ENCODE measurements at places on chromosomes 3 and 15.

GRCh38 chr15:44716983-44717602, 5.8 kb downstream of the B2M start:
- no peak for DNase-seq

DNA sequence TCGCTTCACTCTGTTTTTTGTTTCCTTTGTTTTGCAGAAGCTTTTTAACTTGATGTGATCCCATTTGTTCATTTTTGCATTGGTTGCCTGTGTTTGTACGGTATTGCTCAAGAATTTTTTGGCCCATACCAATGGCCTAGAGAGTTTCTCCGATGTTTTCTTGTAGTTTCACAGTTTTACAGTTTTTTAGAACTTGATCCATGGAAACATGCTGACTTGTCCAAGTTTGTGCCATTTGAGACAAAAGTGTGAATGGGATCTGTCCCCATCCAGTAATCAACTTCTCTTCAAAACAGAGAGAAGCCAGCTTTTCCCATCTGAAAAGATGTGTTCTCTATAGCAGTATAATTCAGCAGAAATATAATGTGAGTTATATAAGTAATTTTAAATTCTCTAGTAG, 266.5 kb upstream of the LRTM1 start:
- no peak for DNase-seq

DNA sequence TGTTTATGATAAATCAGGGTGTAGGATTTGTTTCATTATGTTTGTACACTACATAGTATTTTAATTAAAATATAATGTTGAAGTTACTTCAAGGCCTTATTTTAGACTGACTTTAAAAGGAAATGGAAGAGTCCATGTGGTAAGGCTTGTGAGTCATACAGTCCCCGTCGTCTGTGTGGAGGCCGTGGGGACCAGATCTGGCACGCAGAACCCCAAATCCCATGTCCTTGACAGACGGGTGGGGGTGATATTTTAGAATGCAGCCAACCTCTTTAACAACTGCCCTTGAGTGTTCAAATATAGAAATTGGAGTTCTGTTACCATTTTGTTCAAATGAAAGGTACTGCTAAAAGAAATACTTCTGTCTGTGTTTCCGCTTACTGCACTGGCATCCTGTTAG, 35.8 kb downstream of the ABHD17C start:
- no peak for DNase-seq

DNA sequence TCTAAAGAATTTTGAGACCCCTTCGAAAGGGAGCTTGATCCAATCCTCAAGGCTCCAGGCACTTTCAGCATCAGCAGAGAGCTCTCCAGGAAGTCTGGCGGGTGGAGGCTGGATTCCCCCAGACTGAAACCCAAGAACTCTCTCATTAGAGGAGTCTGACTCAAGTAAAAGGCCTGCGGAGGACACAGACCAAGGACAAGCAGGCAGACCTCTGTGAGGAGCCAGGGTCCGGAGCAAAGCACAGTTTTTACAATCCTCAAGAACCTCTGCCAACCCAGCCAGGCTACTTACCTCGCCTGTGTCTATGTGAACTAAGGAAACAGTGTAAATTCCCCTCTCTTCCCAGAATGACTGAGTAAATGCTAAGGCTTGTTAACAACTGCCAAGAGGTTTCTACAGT, 86.2 kb downstream of the FBN1 start:
- no peak for DNase-seq

DNA sequence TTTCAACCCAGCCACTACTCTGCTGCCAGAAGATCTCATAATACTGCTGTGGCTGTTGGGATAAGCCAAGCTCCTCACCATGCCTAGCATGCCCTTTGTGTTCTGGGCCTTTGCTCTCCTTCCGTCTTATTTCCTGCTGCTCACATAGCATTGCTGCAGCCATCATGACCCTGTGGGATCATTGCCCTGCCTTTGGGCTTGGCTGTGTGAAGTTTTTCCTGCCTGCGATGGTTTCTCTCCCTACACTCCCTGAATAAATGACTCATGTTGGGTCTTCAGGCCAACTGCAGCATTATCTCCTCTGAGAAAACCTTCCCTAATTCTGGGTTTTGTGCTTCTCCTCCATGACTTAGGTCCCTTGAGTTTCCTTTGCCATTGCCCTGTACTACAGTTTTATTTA, 20.8 kb upstream of the TRA2B start:
- DNase-seq = no peak

GRCh38 chr15:86935841-86936240, 856.2 kb downstream of the AGBL1 start:
- no peak for DNase-seq

DNA sequence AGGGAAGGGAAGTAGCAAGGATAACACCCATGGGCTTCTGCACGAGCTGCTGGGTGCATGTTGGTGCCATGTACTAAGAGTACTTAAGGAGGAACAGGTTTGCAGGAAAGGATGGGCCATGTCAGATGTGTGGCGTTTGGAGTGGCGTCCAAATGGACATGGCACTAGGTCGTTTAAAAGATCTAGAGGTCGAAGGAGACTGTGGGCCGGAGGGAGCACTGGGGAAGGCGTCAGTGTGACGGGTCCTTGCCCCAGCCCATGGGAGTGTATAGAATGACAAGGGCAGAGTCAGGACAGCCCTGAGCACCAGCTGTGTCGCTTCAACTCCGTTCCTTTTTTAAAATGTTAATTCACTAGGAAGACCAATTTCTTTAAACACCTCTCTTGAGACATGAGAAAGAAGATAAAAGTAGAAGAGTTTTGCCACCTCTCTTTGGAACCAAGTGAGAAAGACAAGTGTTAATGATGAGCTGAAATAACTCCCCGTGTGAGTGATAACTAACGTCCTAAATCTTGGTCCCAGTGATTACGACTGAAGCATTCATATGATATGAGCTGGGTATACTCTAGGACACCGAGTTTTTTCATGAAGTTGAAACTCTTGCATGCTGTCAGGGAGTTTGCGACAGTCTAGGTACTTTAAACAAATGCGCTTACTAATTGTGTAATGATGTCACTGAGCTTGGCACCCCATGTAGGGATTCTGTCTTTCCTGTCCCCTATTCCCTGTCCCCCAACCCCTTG, 23.8 kb downstream of the LYSMD4 start:
- no peak for DNase-seq

DNA sequence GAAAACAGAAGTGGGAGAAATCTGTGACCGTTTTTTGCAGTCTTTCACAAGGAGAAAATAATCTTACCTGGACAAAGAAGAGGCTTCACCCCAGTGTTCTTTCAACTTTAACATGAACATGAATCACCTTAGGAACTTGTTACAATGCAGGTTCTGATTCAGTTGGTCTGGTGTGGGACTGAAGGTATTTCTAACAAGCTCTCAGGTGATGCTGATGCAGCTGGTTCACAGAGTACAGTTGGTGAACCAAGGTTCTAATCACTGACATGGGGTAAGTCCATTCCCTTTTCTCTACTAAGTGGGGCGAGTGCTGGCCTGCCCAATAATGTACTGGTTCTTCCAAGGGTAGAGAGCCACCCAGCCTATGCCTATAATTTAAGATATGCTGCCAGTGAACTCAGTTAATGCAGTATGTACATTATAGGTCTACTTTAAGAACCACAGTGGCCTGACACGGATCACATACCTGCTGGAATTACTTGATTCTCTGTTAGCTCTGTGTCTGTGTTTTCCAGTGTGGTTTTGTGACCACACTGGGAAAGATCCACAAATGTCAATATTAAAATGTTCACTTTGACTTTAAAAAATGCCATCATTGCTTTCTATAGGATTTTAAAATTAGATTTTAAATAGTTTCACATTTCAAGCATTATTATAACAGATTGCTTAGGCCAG, 304.1 kb downstream of the ZNF621 start:
- no peak for DNase-seq

DNA sequence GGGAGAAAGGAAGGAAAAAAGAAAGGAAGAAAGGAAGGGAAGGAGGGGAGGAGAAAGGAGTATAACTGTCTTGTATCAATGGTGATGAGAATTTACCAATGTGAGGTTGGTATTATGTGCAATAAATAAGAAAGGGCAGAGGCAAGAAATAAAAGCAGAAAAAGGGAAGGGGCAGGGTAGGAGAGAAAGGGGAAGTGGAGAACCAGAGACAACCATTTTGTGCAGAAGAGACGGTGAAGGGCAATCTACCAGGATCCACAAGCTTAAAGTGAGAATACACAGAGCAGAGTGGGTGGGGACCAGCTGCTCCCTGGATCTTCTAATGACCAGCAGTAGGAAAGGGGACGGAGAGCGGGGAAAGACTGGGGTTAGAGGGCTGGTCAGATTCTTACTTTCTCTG, 106.9 kb upstream of the SLCO2A1 start:
- DNase-seq = no peak

- no peak for DNase-seq
Observed at GRCh38 chr3:106534206-106534605, 665.4 kb upstream of the CBLB start.

- no peak for DNase-seq
Observed at GRCh38 chr3:29889215-29889614, 608.3 kb downstream of the RBMS3 start.

- no peak for DNase-seq
Observed at GRCh38 chr3:47475029-47475569, 642 bp downstream of the SCAP start.

DNA sequence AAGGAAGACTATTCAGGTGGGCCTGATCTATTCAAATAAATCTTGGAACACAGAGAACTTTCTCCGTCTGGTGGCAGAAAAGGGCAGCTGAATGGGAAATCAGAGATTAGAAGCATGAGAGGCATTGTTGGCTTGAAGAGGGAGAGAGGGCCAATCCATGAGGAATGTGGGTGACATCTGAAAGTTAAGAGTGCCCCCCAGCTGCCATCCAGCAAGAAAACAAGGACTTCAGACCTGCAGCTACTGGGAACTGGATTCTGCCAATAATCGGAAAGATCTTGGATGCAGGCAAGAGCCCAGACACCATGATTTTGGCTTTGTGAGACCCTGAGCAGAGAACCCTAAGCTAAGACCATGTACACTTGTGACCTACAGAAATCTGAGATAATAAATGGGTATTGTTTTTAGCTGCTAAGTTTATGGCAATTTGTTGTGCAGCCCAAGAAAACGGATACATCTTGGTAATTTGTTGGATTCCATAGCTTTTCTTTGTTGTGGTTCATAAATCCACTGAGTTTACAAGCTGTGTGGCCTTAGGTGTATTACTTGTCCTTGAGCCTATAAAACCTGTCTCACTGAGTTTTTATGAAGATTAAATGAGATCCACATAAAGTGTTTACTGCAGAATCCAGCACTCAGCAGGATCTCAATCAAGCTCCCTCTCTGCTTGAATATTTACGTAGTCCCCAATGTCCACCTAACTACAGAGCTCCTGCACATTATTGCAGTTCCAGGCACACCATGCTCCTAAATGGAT, 82.1 kb upstream of the PRTG start:
- no peak for DNase-seq

GRCh38 chr15:47857776-47858167, 140.5 kb downstream of the SEMA6D start:
- DNase-seq = no peak

- no peak for DNase-seq
Observed at GRCh38 chr3:102480139-102480538, 45.3 kb downstream of the ZPLD1 start.

- DNase-seq = no peak
Observed at GRCh38 chr3:4693620-4694019, 200.5 kb downstream of the ITPR1 start.

DNA sequence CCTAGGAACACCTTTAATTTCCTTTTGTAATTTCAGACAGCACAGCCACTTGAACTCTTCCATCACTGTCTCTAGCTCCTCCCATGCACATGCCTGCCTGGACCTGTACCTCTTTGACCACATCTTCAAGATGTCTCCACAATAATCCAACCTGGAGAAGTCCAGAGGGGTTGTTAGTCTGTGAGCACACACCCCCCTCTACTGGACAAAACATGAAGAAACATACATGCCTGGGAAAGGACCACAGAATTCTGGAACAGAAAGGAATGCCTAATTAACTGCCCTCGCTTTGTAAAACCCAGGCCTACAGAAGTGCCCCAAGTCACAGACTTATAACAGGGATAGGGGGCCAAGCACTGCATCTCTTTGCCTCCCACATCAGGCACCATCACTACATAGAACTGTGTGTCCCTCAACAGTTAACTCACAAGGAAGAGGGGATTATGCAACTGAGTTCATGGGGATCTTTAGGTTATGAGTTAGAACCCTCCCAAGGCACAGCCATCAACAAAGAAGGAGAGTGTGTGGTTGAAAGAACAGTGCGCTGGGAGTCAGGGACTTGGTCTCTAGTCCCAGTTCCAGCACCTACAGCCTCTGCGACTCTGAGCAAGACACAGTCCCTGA, 61.7 kb downstream of the FMN1 start:
- DNase-seq = peak; percentile 1

GRCh38 chr3:16084887-16085286, 89.6 kb upstream of the GALNT15 start:
- DNase-seq = no peak

GRCh38 chr3:195446359-195446758, 3.5 kb upstream of the ACAP2 start:
- no peak for DNase-seq

GRCh38 chr3:23240171-23240785, 37.2 kb downstream of the UBE2E2 start:
- no peak for DNase-seq

GRCh38 chr3:142027735-142028134, 121.6 kb downstream of the TFDP2 start:
- peak; percentile 21 for DNase-seq

DNA sequence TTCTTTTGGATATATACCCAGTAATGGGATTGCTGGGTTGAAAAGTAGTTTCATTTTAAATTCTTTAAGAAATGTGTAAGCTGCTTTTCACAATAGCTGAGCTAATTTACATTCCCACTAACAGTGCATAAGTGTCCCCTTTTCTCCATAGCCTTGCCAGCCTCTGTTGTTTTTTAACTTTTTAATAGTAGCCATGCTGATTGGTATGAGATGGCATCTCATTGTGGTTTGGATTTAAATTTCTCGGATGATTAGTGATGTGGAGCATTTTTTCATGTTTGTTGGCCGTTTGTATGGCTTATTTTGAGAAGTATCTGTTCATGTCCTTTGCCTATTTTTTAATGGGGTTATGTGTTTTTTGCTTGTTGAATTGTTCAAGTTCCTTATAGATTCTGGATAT, 444.3 kb upstream of the ATP11B start:
- no peak for DNase-seq

- DNase-seq = no peak
Observed at GRCh38 chr3:64311424-64312061, 86.3 kb upstream of the PRICKLE2 start.

DNA sequence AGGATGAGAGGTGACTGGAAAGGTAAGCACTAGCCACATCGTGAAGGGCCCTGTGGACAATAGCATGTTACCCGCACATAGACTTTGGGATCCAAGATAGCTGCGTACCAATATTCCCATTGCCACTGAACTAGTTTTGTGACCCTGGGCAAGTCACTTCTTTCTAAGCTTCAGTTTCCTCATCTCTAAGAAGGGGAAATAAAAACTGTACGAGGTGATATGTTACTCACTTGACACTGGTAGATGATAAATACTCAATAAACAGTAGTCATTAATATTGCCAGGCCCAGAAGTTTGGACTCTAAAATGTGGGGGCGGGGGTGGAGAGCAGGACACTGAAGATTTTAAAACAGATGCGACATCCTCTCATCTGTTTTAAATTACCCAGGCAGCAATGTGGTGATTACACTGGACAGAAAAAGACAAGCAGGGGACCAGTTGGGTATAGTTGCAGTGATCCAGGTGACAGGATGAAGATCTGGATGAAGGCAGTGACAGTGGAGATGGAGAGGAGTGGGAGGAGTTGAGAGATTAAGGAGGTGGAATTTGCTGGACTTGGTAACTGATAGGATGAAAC, 2.5 kb downstream of the ATG7 start:
- no peak for DNase-seq

Measured in NCI-H1436 (cell line).